ENCODE measurements at places on chromosomes 6 and 20.

DNA sequence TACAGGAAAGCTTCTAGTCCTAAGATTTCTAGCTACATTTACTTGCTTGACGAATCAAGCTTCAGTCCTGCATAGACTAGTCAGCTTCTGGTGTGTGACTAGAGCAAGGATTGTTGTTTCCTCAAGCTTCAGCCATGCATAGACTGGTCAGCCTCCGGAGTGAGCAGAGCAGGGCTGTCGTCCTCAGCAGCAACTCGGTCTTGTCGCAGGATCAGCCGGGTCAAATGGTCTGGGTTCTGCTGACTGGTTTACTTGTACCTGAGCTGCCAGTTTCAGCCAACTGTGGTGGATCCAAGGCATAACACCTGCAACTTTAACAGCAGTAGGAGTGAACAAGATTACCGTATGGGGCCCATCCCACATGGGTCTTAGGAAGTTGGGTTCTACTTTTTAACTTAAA, 10.8 kb upstream of the GMPR start:
- no peak for DNase-seq

- DNase-seq, result no peak
Observed at GRCh38 chr6:37696220-37696840, 1.4 kb downstream of the MDGA1 start.

- no peak for DNase-seq
Observed at GRCh38 chr6:110013386-110013785, 35.3 kb downstream of the GPR6 start.

GRCh38 chr6:163122365-163122764, 292.2 kb upstream of the QKI start:
- DNase-seq, result no peak

DNA sequence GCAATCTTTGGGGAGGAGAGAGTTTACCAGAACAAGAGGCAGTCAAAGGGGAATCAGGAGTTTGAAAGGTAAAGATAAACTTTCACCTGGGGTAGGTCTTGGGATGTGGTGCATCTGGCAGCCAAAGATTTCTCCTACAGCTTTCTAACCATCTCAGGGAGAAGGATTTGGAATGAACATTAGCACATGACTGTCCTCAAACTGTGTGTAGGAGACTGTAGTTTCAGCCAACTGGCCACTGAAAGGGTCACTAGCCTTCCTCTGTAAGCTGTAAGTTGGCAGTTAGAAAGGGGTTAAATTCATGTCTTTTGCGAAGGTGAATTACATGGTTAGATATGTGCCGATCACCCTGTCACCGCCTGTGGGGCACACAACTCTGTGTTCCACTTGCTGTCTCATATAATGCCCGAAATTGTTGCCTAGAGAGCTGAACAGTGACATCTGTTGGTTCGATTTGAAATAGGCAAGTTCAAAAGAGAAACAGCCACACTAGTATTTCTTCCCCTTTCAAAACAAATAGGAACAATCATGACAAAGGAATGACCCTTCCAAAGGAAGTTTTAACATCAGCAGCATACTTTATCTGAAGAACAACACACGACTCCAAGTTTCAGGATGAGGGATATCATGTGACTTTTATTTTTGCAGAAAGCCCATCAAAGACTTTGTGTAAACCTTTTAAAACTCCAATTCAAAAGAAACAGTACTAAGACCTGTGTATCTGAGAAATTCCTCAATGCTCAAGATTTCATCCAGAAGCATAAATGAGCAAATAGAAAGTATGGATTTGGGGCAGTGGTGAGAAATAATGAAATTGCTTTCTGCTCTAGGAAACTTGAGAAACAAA, 1.1 kb upstream of the OPN5 start:
- peak; percentile 42 for DNase-seq

- DNase-seq, result no peak
Observed at GRCh38 chr6:31402324-31403282, 792 bp upstream of the MICA start.

DNA sequence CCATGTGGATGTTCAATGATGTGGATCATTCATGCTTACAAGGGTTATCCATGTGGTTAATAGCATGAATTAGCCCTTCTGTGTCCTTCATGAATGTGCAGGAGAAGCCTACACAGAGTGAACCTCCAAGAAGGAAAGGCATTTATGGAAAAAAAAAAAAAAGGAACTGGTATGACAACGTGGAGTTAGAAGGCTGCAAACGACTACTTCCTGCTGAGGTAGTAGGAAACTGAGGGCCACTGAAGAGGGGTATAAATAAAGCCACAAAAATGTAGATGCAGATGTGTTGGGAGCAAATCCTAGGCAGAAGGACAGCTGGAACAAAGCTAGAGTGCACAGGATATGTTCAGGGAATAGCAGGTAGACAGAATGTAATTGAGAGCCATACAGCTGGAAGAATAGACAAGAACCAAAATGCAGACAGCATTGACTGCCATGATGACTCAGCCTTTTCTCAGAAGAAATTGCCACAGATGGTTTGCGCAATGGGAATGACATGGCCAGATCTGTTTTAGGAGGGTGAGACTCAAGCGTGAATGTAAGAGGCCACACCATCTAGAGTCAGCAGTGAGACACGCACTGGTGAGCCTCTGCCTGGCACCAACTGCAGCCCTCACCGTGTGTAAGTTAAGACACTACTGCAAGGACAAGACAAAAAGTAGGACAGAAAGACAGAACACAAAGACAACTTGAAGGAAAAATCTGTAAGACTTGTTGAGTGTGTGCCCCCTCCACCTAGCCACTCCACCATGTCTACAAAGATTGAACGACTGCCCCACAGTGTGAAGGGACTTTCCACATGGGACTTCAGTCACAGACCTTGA, 79.8 kb downstream of the KIF13A start:
- peak; percentile 97 for DNase-seq

GRCh38 chr6:32973144-32974015, 5.0 kb downstream of the BRD2 start:
- DNase-seq, result no peak

- DNase-seq, result no peak
Observed at GRCh38 chr6:26270486-26270861, 94.5 kb upstream of the BTN3A2 start.

GRCh38 chr6:38493931-38494547, 145.7 kb downstream of the BTBD9 start:
- no peak for DNase-seq

Measured in AG04449 (cell line).